Stimulated activated CD8-positive, alpha-beta memory T cell treated with anti-CD3 and anti-CD28 coated beads, Interleukin-4, amount 100 ng/mL, for 1 hour (primary cell): ENCODE measurements at places on chromosomes 2 and 18.

DNA sequence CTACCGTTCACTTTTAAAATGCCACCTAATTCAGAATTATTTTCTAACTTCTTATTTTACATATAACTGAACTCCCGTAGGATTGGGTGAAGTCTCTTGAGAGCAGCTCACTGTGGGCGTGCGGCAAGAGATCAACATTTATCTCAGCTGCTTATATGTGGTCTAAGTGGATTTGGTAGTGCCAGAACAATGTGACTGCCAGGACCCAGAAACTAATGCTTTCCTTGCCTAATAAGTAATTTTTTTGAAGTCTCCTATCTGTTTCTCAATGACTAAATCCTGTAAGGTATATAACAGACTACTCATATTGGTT, 11.2 kb upstream of the NFE2L2 start:
- no peak for DNase-seq

DNA sequence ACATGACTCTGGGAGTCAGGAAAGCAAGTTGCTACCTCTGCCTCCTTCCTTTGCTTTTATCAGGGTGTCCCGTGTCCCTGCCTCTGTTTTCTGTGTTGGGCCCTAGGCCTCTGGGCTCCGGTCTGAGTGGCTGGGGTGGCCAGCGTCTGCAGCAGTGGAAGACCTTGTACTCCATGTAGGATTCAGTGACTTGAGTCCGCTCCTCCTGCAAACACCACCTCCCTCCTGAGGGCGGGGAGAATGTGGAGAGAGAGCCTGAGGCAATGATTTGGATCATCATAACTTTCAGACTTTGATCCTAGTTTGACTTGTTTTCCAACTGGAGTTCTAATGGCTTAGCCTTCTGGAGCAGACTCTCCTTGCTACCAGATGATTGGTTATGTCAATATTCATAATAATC, 30.8 kb downstream of the ATP6V1C2 start:
- no peak for DNase-seq

DNA sequence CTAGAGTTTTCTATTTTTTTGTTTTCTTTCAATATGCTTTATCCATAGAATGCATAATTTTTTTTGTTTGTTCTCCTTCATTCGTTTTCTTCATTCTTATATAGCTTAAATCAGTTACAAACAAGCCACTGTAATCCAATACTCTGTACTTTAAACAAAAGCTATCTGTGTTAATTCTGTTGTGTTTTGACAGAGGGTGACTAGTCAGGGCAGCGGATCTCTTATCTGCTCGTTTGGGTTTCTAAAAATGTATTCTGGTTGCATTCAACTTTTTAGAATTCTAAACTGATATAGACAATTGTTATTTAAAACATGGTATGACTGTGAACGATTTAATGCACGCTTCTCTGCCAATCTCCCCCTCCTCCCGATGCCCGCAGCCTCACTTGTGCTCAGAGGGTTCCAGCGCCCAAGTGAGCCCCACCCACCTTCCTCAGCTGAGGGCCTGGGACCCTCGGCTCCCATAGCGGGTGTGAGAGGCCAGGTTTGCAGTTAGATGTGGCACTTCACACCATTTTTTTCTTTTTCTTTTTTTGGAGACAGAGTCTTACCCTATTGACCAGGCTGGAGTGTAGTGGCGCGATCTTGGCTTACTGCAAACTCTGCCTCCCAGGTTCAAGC, 44.1 kb downstream of the NCK2 start:
- no peak for DNase-seq

GRCh38 chr2:192002418-192002817, 155.5 kb upstream of the CAVIN2 start:
- DNase-seq, result no peak

GRCh38 chr2:191321861-191322662, 76.9 kb downstream of the MYO1B start:
- DNase-seq, result no peak
